ENCODE measurements at places on chromosomes 11 and 22.

GRCh38 chr22:30372915-30373314 lies 14.3 kb downstream of the RNF215 start:
- DNase-seq = no peak

DNA sequence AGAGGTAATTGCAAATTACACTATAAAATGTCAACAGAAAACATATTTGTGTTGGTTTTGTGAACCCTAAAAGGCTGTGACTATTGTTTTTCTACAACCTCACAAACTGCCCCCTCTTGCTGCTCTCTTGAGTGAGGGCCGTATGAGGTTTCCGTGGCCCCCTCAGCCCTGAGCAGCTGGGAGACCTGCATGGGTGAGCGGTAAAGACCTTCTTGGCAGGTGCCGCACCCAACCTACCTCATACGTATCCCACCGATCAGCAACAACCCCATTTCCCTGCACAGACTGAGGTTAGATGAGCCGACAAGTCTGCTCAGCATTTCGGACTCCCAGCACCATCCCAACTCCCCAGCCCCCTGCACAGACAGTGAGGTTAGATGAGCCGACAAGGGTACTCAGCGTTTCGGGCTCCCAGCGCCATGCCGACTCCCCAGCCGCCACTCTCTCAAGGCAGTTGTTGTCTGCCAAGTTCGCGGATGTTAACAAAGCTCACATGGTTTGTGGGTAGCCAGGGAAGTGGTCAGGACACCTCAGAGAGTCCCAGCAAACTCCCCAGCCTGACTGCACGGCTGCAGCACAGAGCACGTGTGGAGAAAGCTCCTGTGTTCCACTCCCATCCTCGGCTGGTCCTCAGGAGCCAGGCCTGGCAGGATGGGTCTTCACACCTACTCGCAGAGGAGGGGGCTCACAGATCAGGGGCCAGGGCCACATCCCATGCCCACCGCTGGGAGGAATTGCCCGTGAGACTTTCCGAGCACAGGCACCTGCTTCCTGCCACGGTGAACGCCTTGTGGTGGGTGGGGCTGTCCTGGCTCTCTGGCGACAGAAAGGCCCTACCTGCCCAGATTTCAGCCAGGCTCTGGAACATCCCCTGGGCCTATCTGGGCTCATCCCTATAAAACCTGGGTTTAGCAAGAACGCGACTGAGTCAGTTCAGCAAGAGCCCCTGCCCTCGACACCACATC lies 502.9 kb downstream of the BRD1 start:
- no peak for DNase-seq

DNA sequence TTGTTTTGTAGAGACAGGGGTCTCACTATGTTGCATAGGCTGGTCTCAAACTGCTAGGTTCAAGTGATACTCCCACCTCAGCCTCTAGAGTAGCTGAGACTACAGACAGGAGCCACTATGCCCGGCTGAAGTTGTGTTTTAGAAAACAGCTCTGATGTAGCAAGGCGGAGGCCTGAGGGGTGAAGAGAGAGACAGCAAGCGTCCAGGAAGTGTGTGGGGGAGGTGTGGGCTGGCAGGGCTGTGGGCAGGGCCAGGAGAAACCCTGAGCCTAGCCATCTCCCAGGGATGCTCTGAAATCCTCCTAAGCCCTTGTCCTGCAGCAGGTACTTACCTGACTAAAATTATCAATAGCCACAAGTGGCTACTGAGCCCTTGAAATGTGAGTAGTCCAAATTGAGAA lies 16.1 kb upstream of the RPS3 start:
- DNase-seq = no peak

GRCh38 chr11:101881586-101881985 lies 33.2 kb upstream of the CEP126 start:
- no peak for DNase-seq

DNA sequence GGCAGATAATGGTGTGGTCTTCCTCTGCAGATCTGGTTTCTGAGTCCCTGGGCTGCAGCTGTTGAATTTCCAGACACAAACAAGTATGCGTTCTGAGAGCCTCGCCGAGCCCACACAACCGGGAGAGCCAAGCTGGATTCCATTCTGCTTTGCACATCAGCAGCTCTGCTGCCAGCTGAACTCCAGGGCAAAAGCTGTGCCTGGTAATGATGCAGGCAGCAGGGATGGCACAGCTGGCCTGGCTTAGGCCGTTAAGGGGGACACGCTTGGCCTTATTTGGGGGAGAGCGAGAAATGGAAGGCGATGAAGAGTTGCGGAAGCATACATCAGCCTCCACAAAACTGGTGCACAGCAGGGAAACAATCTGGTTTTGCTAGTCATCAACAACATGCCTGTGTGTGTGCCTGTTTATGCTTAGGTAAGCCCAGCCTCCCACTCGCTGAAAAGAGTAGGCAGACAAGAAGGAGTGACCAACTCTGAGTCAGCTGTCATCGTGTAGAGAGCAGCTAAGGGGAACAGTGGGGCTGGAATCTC lies 25.1 kb downstream of the ADAMTS8 start:
- no peak for DNase-seq

- no peak for DNase-seq
Measured at GRCh38 chr11:70220920-70221319, 17.8 kb downstream of the FADD start.

GRCh38 chr11:106724293-106724892 lies 293.9 kb downstream of the GUCY1A2 start:
- DNase-seq = no peak

GRCh38 chr11:95318498-95318897 lies 87.5 kb upstream of the SESN3 start:
- no peak for DNase-seq

DNA sequence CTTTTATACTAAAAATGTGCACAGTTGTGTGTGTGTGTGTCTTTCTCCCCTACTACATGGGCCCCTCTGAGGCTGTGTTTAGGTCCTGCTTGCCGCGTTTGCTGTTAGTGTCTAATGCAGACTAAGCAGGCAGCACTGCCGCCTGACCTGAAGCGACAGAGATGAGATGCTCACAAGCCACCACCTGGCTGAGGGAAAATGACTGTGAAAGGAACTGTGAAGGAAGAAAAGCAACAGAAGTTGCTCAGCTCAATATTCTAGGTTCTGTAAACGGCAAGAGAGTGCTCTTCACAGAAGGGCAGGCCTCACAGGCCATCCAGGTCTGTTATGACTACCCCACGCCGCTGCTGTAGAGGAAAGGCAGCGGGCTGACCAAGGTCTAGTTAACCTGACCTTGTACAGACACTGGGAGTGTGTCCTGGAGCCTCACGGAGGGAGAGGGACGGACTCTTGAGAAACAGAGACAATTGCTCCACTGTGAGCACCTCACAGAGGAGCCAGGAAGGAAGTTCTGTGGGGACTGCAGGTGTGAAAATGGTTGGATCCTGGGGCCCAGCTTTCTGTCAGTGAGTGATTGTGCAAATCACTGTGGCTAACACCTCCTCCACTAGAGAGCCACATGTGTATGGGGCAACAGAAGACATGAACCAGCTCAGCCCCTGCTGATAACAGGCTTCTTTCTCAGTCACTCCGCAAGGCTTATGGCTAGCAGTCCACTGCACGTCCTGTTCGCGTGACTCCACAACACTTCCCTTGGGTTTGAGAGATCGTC lies 31.3 kb upstream of the YPEL1 start:
- DNase-seq = no peak

GRCh38 chr22:40612291-40612751 lies 24.2 kb downstream of the MRTFA start:
- no peak for DNase-seq

DNA sequence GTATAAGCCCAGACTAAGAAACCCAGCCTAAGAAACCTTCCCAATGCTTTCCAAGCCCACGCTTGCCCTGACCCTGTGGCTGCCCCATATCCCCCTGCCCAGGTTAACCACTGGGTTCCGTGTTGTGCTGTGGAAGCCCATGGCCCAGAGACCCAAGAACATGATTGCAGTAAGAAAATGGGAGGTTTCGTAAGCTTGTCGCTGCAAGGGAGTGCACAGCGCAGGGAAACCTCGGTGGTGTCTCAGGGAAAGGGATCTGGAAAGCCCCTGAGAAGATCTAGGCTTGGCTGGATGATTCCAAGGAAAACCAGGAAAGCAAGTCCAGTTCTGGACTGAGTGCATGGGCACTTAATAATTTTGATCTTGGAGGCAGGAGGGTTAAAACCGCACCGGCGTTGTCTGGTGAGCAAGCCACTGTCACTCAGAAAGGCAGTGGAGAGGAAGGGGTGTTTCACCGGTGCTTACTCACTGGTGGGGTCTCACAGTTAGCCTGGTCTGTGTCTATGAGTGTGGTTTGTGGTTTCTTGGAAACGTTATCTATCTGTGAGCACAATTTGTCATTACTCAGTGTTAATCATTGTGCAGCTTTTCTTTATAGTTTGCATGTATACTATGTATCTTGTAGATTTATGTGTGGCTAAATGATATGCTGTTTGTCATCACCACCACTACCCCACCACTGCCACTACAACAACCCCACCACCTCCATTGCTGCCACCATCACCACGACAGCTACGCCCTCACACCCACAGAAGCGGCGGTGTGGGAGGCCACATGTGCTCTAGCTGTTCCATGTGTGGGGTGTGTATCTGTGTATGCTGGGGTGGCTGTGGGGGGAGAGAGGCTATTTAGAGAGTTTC lies 53.3 kb upstream of the PRDM11 start:
- DNase-seq = no peak

GRCh38 chr22:31616315-31616980 lies 45.6 kb downstream of the PISD start:
- DNase-seq = no peak

DNA sequence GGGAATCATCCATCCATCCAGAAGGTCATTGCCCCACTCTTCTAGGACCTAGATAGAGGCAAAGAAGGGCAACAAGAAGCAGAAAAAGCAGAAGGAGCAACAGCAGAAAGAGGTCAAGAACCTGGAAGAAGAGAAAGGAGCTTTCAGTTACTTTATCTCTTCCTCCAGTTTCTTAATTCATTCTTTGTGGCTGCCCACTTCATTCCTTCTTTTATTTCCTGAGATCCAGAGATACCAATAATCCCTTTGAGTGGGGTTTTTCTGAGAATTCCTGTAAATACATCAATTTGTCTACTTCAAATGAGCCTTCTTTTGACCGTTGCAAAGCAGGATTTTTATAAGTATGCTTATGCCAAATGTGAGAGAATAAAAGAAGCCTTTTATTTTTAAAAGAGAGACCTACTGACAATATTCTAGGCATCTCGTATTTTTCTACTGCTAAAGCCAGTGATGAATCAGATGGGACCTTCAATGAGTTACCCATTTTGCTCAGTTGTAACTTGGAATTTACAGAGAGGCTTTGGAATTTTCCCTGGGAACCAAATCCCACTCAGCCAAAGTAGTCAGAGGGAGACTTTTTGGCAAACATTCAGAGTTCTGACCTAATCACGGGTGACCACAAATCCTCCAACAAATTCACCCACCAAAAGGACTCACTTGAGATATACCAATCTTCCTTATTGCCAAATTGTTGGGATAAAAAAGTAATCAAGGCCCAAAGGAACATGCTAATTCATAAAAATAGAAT lies 54.9 kb downstream of the ZC3H12C start:
- DNase-seq = no peak

All from NCI-H345 (cell line).